ENCODE measurements at places on chromosomes 4 and X.

DNA sequence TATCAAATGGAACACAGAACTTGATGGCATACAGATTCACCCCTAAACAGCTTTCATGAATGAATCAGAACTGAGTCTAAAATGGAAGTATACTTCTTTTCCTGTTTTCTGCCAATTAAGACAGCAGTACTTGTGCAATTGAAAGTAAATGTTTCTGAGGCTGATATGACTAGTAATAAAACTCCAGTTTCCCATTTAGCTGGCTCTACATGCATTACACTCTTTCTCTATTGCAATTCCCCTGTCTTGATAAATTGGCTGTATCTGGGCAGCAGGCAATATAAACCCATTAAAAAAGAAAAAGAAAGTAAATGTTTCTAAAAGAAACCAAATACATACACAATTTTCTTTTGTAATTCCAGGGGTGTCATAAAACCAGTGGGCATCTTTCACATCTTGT, 4.6 kb downstream of the NOA1 start:
- no peak for DNase-seq

- no peak for DNase-seq
Observed at GRCh38 chr4:169071747-169072146, 61.7 kb upstream of the CBR4 start.

GRCh38 chrX:101552714-101553113, 2.4 kb downstream of the ARMCX1 start:
- no peak for DNase-seq

- DNase-seq, result no peak
Observed at GRCh38 chr4:65069177-65069576, 601.1 kb downstream of the EPHA5 start.

DNA sequence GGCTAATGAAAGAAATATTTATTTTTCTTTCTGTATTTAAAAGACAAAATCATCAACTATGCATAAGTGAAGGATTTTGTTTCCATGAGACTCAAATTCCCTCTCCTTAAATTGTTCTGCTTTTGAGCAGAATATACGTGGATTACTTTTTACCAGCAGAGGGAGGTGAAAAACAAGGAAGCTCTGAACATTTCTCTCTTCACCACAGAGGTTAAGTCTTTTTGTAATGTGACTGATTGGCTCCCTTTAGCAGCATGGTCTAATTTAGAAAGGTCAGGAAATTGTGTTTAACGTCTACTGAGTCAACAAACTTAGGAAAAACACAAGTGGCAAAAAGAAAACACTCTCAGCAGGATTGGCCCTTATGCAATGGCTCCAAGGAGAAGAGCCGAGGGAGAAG, 55.1 kb upstream of the F9 start:
- DNase-seq, result no peak

DNA sequence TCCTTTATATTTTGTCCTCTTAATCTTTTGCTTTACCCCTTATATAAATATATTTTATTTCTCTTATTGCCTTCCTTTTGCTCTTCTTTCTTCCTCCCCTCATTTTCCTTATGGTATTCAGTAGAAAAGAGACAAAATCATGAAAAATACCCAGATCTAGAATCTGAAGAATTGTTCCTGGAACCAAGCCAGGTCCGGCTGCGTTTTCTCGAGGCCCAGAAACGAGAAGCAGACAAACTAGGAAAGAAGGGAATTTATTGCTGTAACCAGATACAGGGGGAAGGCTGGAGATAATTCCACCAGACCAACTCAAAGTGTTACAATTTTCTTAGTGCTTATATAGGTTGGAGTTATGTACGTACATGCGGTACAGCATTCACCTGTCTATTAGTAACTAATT, 328.7 kb downstream of the GABRG1 start:
- DNase-seq, result no peak

- no peak for DNase-seq
Observed at GRCh38 chr4:73099143-73099542, 29.6 kb upstream of the COX18 start.

- DNase-seq, result no peak
Observed at GRCh38 chr4:183714626-183715025, 55.5 kb downstream of the TRAPPC11 start.

GRCh38 chr4:172377486-172378140, 564.4 kb downstream of the GALNTL6 start:
- no peak for DNase-seq

GRCh38 chr4:140255467-140255866, 101.5 kb upstream of the MAML3 start:
- DNase-seq, result no peak

DNA sequence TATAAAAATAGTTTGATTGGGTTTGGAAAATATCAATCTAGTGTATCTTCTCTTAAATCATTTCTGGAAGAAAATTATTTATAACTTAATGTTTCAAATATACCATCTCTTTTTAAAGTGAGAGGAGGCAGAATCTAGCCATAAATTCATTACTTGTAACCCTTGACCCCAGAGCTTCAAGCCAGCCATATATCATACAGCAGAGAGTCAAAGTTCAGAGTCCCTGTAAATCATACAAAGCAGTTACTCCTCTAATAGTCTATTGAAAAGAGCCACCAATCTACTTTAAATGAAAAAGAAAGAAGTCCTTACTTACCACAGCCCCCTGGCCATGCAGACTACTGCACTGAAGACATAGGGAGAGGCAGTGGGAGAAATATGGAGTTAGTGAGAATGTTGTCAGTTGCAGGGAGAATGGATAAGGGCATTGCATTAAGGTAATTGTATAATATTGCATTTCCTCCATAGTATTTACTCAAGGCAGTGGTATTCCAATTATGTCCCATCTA, 229.5 kb downstream of the NKX6-1 start:
- no peak for DNase-seq

DNA sequence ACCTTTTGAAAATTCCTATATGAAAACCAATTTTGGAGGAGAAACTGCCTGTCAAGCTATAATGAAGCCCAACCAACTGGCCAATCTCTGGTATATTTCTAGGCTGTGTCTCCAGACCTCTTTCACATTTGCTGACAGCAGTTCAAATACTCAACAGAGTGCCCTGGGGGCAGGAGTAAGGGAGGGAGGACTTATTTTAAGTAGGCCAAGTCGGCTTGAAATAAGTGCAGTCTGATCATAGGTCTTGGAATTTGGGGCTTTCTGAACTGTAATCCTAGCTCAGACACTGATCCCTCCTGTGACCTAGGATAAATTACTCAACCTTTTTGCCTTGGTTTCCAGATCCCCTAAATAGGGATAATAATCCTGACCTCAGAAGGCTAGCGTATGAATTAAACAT, 59.4 kb upstream of the SLC7A11 start:
- no peak for DNase-seq

DNA sequence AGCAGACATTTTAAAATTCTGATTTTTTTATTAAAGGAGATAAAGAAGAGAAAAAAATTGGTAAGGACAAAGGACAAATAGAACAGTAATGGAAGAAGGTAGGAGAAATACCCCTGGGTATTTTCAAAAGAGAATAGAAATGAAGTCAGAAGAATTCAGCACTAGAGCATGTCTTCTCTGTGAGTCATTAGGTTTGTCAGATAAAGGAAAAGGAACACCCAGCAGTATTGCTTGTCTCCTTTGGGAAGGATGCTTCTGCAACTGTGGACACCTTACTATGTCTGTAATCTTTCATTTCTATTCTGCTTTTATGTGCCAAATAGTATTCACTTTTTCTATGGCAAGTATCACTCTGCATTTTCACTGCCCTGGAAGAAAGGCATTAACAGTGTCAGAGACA, 24.0 kb upstream of the PCDH7 start:
- DNase-seq, result no peak

GRCh38 chr4:184389978-184390900, 84.1 kb downstream of the IRF2 start:
- no peak for DNase-seq

DNA sequence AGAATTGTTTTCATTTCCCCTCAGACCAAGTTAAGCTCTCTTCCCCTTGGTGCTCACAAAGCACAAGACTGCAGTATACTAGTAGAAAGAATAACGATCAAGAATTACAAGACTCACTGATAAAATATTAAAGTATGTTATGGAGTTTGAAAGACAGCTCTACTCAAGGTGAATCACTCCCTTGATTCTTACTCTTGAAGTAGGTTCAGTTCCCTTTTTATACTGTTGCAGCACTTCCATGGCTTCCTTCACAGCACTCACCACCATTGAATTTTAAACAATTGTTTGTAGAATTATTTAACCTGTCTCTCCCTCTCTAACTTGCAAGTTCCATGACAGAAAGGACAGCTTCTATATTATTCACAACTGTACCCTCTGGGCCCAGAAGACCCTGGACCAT, 42.2 kb downstream of the CASK start:
- no peak for DNase-seq

GRCh38 chr4:146029147-146029546, 90.5 kb upstream of the ZNF827 start:
- DNase-seq, result no peak

- DNase-seq, result no peak
Observed at GRCh38 chrX:116628464-116628863, 165.7 kb upstream of the CT83 start.

DNA sequence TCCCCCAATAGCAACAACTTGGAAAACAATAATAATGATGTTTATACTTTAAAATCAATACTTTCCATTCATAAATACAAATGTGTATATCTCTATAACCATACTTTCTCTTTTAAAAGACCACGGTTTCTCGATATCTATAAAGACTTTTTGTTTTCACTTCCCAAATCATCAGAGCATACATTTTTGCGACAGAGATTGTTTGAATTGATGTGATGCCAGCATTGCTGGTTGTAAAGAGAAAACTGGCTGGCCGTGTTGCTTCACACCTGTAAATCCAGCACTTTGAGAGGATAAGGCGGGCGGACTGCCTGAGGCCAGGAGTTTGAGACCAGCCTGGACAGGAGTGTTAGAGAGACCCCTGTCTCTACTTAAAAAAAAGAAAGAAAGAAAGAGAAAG, 77.6 kb upstream of the ZNF518B start:
- DNase-seq, result no peak

GRCh38 chrX:24782011-24782410, 88.3 kb downstream of the POLA1 start:
- no peak for DNase-seq

DNA sequence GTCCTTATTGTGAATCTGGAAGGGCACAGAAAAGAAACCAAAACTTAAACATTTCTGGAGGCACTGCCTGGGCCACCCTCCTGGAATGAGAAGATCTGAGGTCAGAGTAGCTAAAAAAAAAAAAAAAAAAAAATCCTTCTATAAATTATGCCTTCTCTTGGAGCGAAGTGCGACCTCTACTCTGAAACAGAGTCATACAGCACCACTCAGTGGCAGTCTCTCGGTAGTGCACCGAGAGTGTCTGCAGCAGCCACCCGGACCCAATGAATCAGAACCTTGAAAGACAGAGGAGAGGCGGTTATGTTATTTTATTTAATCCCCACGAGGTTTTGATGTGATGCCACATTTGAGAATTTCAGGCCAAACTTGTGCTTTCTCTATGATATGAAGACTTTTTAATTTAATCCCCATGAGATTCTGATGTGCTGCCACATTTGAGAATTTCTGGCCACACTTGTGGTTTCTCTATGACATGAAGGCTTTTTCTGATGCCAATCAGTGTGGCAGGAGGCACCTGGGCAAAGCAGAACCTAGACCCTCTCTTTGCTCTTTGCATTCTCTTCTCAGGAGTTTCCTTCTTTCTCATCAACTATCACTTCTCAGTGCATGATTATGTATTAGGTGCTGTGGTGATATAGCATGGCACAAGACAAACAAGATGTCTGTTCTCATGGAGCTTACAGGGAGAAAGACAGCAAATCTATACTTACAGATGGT, 5.6 kb upstream of the CT47C1 start:
- peak; percentile 37 for DNase-seq

DNA sequence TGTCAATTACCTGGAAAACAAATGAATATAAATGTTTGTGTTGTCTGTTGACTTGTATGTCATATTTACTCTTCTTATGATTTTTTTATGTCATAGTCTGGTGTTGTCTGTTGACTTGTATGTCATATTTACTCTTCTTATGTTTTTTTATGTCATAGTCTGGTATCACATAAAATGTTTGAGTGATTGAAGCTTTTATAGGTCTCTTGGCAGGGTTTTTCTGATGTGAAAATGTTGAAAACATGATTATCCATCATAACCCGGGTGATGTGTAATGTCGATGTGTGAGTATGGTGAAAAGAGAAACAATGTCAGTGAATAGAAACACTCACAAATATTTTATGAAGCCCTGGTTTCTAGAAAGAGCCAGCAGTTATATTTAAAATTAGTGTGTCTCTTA, 335.7 kb downstream of the BMPR1B start:
- no peak for DNase-seq

GRCh38 chr4:110654254-110654635, 31.4 kb upstream of the PITX2 start:
- DNase-seq, result no peak

GRCh38 chr4:111707491-111707890, 437.8 kb upstream of the FAM241A start:
- no peak for DNase-seq

DNA sequence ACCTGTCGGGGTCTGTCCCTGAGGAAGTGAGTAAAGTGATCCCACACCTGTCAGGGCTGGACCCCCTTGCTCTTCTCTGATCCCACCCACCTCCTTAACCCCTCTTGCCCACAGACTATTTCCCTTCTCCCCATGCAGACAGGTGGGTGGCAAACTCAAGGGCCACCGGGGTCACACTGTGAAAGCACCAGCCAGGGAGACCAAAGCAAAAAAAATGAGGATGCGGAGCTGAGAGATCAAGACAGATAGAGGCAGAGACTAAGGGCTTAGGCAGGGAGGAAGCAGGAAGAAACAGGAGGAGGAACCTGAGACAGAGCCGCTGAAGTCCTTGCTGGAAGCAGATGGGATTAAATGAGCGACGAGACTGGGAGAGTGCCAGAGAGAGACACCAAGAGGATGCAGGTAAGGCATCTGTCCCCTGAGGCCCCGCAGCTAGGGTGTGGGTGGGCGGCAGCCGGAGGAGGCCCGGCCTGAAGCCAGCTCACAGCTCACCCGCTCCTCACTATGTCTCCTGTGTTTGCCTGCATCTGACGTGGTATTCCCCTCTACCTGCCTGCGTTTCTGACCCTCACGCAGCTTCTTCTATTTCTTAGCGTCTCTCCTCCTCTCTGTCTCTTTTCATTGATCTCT, 7.2 kb downstream of the TIMM17B start:
- no peak for DNase-seq

DNA sequence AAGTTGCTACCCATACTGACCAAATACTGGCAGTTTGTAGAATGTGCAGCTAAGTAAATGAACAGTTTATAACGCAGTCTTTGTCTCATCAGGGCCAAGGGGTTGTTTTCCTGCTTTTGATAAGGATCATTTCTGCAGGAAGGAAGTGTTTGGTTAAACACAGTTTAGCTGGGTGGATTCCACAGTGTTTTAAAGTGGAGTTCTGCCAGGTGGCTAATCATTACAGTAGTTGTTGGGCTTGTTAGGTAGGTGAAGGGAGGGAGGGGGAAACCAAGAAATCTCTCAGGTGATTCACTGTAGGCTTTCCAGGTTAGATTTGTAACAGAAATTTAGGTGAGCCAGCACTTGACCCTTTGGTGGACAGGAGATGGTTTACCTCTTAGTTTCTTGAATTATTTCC, 58.1 kb downstream of the FNIP2 start:
- DNase-seq, result no peak

- DNase-seq, result no peak
Observed at GRCh38 chr4:159232465-159233106, 129.7 kb downstream of the RAPGEF2 start.

GRCh38 chrX:3159995-3160720, 118.9 kb downstream of the ARSF start:
- DNase-seq, result no peak

GRCh38 chrX:43741843-43742573, 85.9 kb downstream of the MAOA start:
- no peak for DNase-seq

Data from activated T-cell treated with anti-CD3 and anti-CD28 coated beads, Interleukin-2, amount 50 U/mL, for 1 hour (primary cell).